Activated naive CD4-positive, alpha-beta T cell treated with anti-CD3 and anti-CD28 coated beads, Interleukin-2, amount 10 ng/mL, durations not matched to agents 7 days and 5 days (primary cell): ENCODE measurements at places on chromosomes 5 and 9.
A peak's percentile ranks its signal among the peaks of the same experiment; 100 is the strongest.

GRCh38 chr5:72163349-72163983, 56.2 kb downstream of the MAP1B start:
- H3K27ac ChIP-seq = no peak overlapping the region
- H3K36me3 ChIP-seq = no peaks in the 10 kb centered on the region
- H3K27me3 ChIP-seq = peaks cover 27% of the 10 kb centered on the region
- H3K4me1 ChIP-seq = no peaks in the 10 kb centered on the region
- no peak overlapping the region for H3K4me3 ChIP-seq

DNA sequence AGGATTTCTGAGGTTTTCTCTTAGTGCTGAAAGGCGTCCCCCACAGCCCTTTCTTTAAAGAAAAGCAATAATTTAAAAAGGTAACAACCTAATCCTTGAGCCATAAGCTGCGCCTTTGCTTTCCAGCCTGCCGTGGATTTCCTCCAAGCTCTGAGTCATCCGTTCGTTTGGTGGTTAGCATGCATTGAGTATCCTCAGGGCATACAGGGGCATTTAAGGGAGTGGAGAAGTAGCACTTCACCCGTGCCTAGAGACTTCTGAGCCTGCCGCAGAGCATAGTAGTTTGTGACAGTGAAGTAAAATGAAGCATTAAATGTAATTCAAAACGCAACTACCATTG, 892 bp upstream of the TNC start:
- no peak overlapping the region for H3K4me3 ChIP-seq
- peaks cover 72% of the 10 kb centered on the region for H3K27me3 ChIP-seq
- peaks cover 8% of the 10 kb centered on the region for H3K4me1 ChIP-seq
- DNase-seq = no peak
- H3K36me3 ChIP-seq = no peaks in the 10 kb centered on the region

DNA sequence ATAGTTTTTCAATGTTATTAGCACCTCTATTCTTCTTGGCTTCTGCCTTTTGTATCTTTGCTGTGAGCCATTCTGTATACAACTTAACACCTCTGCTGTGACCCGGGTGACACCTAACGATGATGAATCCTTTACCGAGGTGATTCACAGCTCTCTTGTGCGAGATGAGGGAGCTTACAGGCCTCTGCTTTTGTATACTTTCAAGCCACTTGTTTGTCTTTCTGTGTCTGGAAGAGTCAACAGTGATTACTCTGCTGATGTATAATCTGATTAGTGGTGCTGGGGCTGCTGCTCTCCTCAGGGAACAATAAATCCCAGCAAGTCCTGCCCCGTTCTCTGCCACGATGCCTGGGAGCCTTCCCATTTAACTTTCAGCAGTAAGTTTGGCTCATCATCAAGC, 442.9 kb upstream of the SGCD start:
- H3K4me1 ChIP-seq = no peaks in the 10 kb centered on the region
- no peak overlapping the region for H3K27ac ChIP-seq
- no peaks in the 10 kb centered on the region for H3K27me3 ChIP-seq
- H3K36me3 ChIP-seq = no peaks in the 10 kb centered on the region
- DNase-seq = no peak

DNA sequence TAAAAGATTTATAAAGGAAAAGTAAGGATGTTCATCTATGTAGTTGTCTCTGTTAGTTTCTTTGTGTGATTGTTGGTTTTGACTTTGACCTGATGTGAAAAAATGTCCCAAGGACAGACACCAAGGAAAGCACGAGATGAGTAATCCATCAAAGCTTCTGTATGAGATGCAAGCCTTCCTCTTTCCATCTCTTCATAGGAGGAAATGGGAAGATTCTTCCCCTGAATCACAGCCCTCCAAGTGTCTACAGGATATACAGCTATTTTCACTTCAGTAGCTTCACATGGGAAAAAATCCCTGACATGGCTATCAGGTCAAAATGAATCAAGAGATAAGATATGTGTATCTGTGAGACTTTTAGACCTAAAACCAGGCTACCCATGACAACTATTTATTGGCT, 29.0 kb upstream of the CEMIP2 start:
- H3K27ac ChIP-seq = peak overlapping the region; percentile 28
- peaks cover 53% of the 10 kb centered on the region for H3K4me1 ChIP-seq
- H3K27me3 ChIP-seq = no peaks in the 10 kb centered on the region

DNA sequence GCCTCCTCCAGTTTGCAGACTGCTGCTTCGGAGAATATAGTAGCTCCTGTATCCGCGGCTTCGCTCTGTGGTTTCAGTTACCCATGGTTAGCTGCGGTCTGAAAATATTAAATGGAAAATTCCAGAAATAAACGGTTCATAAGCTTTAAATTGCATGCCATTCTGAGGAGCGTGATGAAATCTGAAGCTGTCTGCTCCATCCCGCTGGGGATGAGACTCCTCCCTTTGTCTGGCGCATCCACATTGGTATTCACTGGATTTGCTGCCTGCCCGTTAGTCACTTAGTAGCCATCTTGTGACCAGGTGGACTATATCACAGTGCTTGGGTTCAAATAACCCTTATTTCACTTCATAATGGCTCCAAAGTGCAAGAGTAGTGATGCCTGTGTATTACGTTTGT, 36.3 kb downstream of the MSX2 start:
- H3K27ac ChIP-seq = no peak overlapping the region
- DNase-seq = no peak
- H3K4me1 ChIP-seq = no peaks in the 10 kb centered on the region
- no peak overlapping the region for H3K4me3 ChIP-seq

DNA sequence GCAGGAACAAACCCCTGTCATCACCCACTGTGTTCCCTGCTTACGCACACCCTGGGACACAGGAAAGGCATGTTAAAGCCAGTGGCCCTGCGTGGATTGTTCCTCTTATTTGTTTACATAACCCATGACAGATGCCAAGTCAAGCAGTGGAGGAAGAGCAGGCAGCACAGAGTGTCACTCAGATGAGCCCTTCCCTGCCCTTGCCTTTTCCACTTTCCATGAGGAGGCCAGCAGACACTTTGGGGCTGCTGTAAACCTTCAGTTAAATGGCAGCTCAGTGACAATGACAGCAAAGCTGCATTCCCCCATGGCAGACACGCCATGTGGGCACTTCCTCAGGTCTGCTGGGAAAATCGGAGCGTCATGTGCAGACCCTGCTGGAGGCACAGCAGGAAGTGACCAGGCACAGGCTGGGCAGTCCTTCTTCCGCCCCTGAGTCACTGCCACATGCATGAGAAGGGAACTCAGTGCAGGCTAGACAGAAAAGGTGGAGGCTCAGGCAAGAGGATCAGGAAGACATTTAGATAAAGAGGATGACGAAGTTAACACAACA, 216.8 kb upstream of the PIK3R1 start:
- DNase-seq = no peak
- no peaks in the 10 kb centered on the region for H3K27me3 ChIP-seq
- no peak overlapping the region for H3K27ac ChIP-seq
- H3K4me3 ChIP-seq = no peak overlapping the region

- no peak for DNase-seq
- peaks cover 29% of the 10 kb centered on the region for H3K36me3 ChIP-seq
- H3K4me3 ChIP-seq = peak overlapping the region; percentile 100
These were observed 341 bp downstream of the MXD3 start for GRCh38 chr5:177311392-177311722.

GRCh38 chr5:95130941-95131340, 154.0 kb downstream of the MCTP1 start:
- H3K36me3 ChIP-seq = no peaks in the 10 kb centered on the region
- H3K4me3 ChIP-seq = no peak overlapping the region
- no peaks in the 10 kb centered on the region for H3K27me3 ChIP-seq
- H3K27ac ChIP-seq = no peak overlapping the region
- H3K4me1 ChIP-seq = no peaks in the 10 kb centered on the region

DNA sequence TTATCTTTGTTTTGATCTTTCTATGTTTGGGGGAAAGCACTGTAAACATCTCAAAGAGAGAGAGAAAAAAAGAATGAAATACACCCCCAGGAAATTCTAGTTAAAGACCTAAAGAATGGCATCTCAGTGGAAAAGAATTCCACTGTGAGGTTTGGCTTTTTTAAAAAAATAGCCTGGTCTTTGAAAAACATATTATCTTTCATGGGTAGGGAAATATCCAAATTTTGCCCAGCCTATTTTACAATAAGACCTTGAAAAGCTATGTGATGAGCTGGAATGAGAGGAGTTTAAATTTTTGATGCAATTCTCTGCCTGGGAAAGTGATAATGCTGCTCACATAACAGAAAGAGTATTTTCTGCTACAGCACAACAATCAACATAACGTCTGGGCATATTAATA, 348.1 kb upstream of the WWC1 start:
- no peaks in the 10 kb centered on the region for H3K4me1 ChIP-seq
- H3K27me3 ChIP-seq = no peaks in the 10 kb centered on the region
- H3K27ac ChIP-seq = no peak overlapping the region
- H3K4me3 ChIP-seq = no peak overlapping the region
- no peak for DNase-seq

DNA sequence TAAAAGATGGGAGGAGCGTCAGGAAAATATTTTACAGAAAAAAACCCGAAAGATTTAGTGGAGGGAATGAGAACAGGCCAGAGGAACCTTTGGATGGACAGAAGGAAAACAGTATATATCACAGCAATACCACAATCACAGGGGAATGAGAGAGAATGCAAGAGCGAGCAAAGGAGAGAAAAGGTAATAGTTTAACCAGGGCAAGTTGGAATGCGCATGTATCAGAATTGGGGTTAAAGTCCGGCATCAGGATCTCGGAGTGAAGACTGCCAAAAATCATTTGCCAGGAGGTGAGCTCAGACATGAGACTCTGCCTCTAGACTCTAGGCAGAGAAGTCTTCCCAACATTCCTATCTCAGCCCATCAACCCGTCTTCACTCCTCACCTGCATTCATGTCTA, 36.8 kb downstream of the PCDHGC5 start:
- no peaks in the 10 kb centered on the region for H3K27me3 ChIP-seq
- no peak overlapping the region for H3K4me3 ChIP-seq
- DNase-seq = no peak

DNA sequence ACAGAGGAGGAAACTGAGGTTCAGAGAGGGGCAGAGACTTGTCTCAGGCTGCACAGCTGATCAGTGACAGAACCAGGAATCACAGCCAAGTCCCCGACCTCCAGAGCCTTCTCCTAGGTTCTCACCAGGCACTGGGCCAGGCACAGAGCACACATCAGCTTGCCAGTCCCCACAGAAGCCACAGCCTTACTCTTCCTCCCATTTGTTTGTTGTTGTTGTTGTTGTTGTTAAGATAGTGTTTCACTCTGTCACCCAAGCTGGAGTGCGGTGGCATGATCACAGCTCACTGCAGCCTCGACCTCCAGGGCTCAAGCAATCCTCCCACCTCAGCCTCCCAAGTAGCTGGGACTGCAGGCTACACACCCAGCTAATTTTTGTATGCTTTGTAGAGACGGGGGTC, 41.4 kb downstream of the NAIF1 start:
- peaks cover 94% of the 10 kb centered on the region for H3K4me1 ChIP-seq
- peaks cover 4% of the 10 kb centered on the region for H3K36me3 ChIP-seq
- H3K27me3 ChIP-seq = peaks cover 7% of the 10 kb centered on the region
- peak; percentile 53 for DNase-seq
- peak overlapping the region; percentile 87 for H3K4me3 ChIP-seq

DNA sequence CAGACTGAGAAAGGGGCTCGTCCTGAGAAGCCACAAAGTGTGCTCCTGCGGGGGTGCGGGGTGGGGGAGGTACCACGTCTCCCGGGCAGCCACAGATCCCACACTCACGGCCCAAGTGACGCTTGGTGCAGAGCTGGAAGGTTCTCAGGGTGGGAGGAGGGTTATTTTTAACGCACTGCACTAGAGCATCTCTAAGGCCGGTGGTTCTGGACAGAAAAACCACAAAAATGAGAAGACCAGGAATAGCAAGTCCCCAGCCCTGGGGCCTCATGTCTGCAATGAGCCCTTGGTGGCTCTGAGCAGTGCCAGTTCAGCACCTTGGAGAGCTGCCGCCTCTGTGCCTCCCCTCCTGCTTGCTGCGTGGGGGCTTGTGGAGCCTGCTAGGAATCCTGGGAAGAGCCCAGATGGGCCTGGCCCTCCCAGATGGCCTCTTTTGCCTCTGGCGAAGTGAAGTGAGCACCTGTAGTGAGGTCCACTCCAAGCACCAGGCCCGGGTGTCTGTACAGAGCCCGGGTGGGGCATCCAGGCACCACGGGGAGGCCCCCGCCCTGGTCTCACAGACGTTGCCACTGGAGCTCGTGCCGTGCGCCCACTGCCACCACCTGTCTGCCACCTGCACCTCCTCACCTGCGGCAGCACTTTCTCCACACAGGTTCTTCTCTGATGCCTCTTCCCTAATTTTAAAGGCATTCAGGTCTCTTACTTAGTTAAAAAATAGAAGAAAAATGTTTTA, 48.9 kb upstream of the CACNA1B start:
- H3K4me3 ChIP-seq = no peak overlapping the region
- H3K27ac ChIP-seq = no peak overlapping the region
- no peaks in the 10 kb centered on the region for H3K27me3 ChIP-seq
- peaks cover 50% of the 10 kb centered on the region for H3K36me3 ChIP-seq
- DNase-seq = peak; percentile 53

DNA sequence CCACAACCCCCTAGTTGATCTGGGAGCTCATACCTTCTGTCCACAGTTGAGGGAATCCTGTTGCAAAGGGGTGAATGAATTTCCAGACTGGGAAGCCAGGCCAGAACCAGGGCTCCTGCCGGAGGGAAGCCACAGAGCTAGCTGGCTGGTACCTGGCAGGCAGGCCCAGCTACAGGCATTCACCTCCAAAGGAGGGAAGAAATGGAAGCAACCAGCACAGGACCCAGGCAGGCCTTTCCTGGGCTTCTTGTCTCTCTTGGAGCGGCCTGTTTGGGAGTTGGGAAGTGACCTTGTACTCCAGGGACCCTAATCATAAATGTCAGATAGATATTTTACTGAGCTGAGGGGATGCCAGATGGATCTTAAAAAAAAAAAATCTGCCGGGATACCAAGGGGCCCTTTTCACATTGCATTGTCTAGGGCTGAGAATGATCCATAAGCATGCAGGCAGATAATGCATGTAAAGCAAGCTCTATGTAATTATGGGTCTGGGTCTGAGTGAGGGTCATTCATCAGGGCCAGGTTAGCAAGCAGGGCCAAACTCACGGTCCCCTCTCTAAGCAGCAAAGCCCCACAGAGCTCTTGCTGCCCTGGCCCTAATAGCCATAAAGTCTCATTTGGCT, 8.4 kb downstream of the NR2F1 start:
- H3K4me1 ChIP-seq = peaks cover 9% of the 10 kb centered on the region
- peaks cover 72% of the 10 kb centered on the region for H3K27me3 ChIP-seq
- H3K4me3 ChIP-seq = no peak overlapping the region
- DNase-seq = no peak

DNA sequence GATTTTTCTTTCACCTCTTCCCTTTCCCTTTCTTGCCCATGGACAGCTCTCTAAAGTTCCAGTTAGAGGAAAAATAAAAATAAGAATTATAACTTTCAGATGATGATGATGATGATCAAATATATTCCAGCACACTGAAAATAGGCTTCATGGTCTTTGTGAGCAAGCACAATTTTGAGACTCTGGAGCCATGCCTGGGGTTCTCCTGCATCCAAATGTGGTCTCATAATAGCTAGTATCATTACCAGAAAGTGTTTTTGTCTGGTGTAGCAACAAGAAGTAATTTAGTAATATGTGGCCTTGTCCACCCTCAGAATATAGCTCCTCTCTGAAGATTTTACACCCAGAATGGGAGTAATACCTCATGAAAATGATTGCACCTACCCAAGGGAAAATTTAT, 150.4 kb downstream of the SNCAIP start:
- no peak for DNase-seq
- H3K36me3 ChIP-seq = no peaks in the 10 kb centered on the region
- H3K27me3 ChIP-seq = no peaks in the 10 kb centered on the region
- H3K4me3 ChIP-seq = no peak overlapping the region
